ENCODE measurements at places on chromosomes 6 and 20. TPM values are rescaled to one million over a fixed set of nuclear protein-coding genes. Genes with fewer than 3 reads are reported as not detected.

The PNPLA1 gene
- 0.09 TPM for total RNA-seq

The CD109 gene
- total RNA-seq: 5.0 TPM

The NT5E gene
- 3.6 TPM for total RNA-seq

The TMEM74B gene
- total RNA-seq: 0.47 TPM

The ZC3H12D gene
- total RNA-seq: 2.3 TPM

The IL17A gene
- total RNA-seq: 0.05 TPM

The OTOR gene
- total RNA-seq: 0.19 TPM

The TMEM200A gene
- total RNA-seq: 7.4 TPM

The MEP1A gene
- total RNA-seq: 0.14 TPM

The PAX1 gene
- 12.3 TPM for total RNA-seq

The RIMS1 gene
- total RNA-seq: 0.14 TPM

- no peaks in the 10 kb centered on the region for H3K27me3 ChIP-seq
- DNase-seq: no peak
- no peak overlapping the region for H3K4me3 ChIP-seq
- H3K36me3 ChIP-seq: peaks cover 25% of the 10 kb centered on the region
- no peaks in the 10 kb centered on the region for H3K4me1 ChIP-seq
- H3K27ac ChIP-seq: no peak overlapping the region
Measured at GRCh38 chr6:35903679-35904078, 17.2 kb downstream of the SRPK1 start.

GRCh38 chr6:13372688-13373487, 44.6 kb upstream of the TBC1D7 start:
- no peak overlapping the region for H3K4me3 ChIP-seq
- no peaks in the 10 kb centered on the region for H3K27me3 ChIP-seq
- peaks cover 5% of the 10 kb centered on the region for H3K4me1 ChIP-seq
- DNase-seq: no peak
- no peaks in the 10 kb centered on the region for H3K36me3 ChIP-seq

- H3K4me3 ChIP-seq: no peak overlapping the region
- H3K27me3 ChIP-seq: no peaks in the 10 kb centered on the region
- no peaks in the 10 kb centered on the region for H3K4me1 ChIP-seq
- no peaks in the 10 kb centered on the region for H3K36me3 ChIP-seq
- no peak overlapping the region for H3K27ac ChIP-seq
Measured at GRCh38 chr6:52759085-52759484, 4.2 kb downstream of the GSTA2 start.

- no peak overlapping the region for H3K4me3 ChIP-seq
- peaks cover 4% of the 10 kb centered on the region for H3K4me1 ChIP-seq
- H3K36me3 ChIP-seq: no peaks in the 10 kb centered on the region
- no peaks in the 10 kb centered on the region for H3K27me3 ChIP-seq
- H3K27ac ChIP-seq: no peak overlapping the region
Measured at GRCh38 chr6:104640150-104640700, 219.5 kb downstream of the HACE1 start.

- no peak overlapping the region for H3K27ac ChIP-seq
- DNase-seq: no peak
- H3K27me3 ChIP-seq: no peaks in the 10 kb centered on the region
- no peak overlapping the region for H3K4me3 ChIP-seq
- no peaks in the 10 kb centered on the region for H3K36me3 ChIP-seq
Measured at GRCh38 chr6:93358435-93358834, 60.9 kb downstream of the EPHA7 start.

- H3K27ac ChIP-seq: peak overlapping the region; percentile 14
- peaks cover 4% of the 10 kb centered on the region for H3K36me3 ChIP-seq
- no peak overlapping the region for H3K4me3 ChIP-seq
- no peaks in the 10 kb centered on the region for H3K27me3 ChIP-seq
- H3K4me1 ChIP-seq: peaks cover 29% of the 10 kb centered on the region
Measured at GRCh38 chr6:18260448-18261106, 3.8 kb downstream of the DEK start.

DNA sequence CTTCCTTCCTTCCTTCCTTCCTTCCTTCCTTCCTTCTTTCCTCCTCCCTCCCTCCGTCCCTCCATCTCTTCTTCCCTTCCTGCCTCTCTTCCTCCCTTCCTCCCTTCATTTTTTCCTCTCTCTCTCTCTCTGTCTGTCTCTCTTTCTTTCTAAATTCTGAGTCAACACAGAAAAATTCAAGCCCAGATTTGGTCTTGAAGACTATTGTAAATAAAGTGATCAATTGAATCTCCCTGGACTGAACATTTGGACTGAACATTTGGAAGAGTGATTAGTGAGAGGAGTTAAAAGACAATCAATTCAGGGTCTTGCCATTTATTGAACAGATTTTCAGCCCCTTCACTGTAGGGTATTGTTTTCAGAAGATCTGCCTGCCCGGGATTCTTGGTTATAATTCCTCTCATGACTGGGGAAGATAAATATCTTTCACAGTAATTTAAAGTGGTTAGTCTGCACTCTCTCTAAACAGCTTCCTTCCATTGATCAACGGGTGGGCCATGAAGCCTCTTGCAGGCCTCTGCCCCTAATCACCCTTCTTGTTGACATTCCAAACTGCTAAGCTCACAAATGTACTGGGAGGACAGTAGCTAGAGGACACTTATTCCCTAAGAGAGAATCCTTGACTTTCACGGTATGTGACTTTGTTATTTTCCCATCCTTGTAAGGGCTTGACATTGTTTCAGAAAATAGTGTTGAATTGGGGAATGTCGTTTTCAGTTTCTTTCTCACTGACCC, 101.7 kb upstream of the BMP2 start:
- H3K27me3 ChIP-seq: no peaks in the 10 kb centered on the region
- no peaks in the 10 kb centered on the region for H3K4me1 ChIP-seq
- H3K36me3 ChIP-seq: no peaks in the 10 kb centered on the region
- H3K27ac ChIP-seq: no peak overlapping the region

GRCh38 chr20:32528171-32528891, 56.8 kb downstream of the NOL4L start:
- peak overlapping the region; percentile 90 for H3K27ac ChIP-seq
- DNase-seq: no peak
- H3K27me3 ChIP-seq: no peaks in the 10 kb centered on the region
- peaks cover 80% of the 10 kb centered on the region for H3K4me1 ChIP-seq
- H3K4me3 ChIP-seq: peak overlapping the region; percentile 4
- H3K36me3 ChIP-seq: peaks cover 15% of the 10 kb centered on the region

DNA sequence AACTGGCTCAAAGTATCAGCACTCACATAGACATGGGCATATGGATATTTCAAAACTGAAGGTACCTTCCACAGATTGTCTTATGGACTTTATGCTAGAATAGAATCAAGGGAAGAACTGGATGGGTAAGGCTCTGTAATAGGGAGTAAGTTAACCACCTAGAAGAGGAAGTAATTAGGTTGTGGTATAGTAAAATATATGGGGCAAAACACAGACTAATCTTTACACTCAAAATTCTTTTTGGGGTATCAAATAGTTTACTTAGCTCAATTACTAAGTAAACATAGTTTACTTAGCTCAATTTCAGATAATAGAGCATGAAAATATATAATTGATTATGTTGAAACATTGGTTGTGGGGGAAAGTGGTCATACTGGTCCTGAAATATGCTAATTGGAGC, 94.2 kb upstream of the ATXN1 start:
- no peak overlapping the region for H3K4me3 ChIP-seq
- no peak for DNase-seq
- no peak overlapping the region for H3K27ac ChIP-seq
- H3K36me3 ChIP-seq: no peaks in the 10 kb centered on the region
- H3K4me1 ChIP-seq: no peaks in the 10 kb centered on the region

- peak overlapping the region; percentile 20 for H3K27ac ChIP-seq
- no peaks in the 10 kb centered on the region for H3K36me3 ChIP-seq
- no peaks in the 10 kb centered on the region for H3K4me1 ChIP-seq
- DNase-seq: no peak
Measured at GRCh38 chr20:37270576-37271420, 9.2 kb upstream of the GHRH start.

- H3K36me3 ChIP-seq: no peaks in the 10 kb centered on the region
- H3K4me1 ChIP-seq: peaks cover 10% of the 10 kb centered on the region
- peak; percentile 33 for DNase-seq
- H3K4me3 ChIP-seq: peak overlapping the region; percentile 51
- H3K27ac ChIP-seq: no peak overlapping the region
Measured at GRCh38 chr20:38674092-38674764, 50.1 kb upstream of the SLC32A1 start.

DNA sequence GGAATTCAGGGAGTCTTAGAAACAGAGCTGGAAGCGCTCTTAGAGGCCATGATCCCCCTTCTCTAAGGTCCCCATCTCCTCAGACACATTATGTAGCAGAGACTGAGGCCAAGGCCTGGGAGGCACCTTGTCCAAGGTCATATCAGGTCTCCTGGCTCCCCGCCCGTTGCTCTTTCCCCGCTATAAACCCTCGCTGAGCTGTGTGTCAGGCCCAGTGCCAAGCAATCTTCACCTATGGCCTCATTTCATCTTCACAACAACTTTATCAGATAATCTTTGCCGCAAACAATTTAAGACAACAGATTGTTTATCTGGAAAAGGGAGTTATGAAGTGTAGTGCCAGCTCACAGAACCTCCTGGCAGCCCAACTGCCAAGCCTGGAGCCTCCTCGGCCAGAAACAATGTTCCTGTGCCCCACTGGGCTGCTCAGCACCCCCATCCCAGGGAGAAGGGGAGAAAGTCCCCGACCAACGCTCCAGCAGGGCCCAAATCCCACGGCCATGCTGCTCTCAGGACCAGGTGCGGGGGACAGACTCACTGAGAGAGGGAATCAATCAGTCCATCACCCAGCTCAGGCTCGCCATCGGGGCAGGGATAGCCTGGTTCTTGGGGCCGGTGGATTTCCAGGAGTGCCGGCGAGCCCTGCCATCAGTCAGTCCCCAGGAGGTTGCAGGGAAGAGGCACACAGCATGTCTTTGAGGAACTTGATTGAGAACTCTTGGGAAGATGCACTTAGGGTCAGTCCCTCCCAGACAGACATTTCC, 16.9 kb upstream of the FANCE start:
- no peak overlapping the region for H3K4me3 ChIP-seq
- no peak for DNase-seq
- no peaks in the 10 kb centered on the region for H3K4me1 ChIP-seq
- no peaks in the 10 kb centered on the region for H3K36me3 ChIP-seq
- H3K27me3 ChIP-seq: no peaks in the 10 kb centered on the region
- no peak overlapping the region for H3K27ac ChIP-seq

DNA sequence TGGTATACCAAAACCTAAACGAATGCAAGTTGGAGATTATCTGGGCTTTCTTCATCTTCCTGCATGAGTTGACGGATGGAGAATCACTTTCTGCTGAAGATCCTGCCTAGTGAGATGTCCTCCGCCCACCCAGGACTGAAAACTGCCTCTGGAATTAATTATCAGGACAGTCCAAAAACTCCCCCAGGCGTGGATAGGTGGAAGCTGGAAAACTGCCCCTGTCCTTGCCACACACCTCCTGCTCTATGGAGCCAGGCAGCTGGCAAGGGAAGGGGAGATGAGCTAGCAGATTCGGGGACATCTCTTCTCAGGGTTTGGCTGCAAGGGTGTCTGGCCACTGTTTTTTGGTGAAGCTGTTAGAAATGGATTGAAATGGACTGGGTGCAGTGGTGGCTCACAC, 89.3 kb upstream of the ZNFX1 start:
- no peak overlapping the region for H3K4me3 ChIP-seq
- H3K4me1 ChIP-seq: no peaks in the 10 kb centered on the region
- H3K36me3 ChIP-seq: no peaks in the 10 kb centered on the region
- DNase-seq: no peak

- no peaks in the 10 kb centered on the region for H3K27me3 ChIP-seq
- no peaks in the 10 kb centered on the region for H3K36me3 ChIP-seq
- DNase-seq: no peak
- H3K4me1 ChIP-seq: no peaks in the 10 kb centered on the region
- H3K4me3 ChIP-seq: no peak overlapping the region
- H3K27ac ChIP-seq: no peak overlapping the region
Measured at GRCh38 chr6:775863-776262, 82.9 kb upstream of the EXOC2 start.

DNA sequence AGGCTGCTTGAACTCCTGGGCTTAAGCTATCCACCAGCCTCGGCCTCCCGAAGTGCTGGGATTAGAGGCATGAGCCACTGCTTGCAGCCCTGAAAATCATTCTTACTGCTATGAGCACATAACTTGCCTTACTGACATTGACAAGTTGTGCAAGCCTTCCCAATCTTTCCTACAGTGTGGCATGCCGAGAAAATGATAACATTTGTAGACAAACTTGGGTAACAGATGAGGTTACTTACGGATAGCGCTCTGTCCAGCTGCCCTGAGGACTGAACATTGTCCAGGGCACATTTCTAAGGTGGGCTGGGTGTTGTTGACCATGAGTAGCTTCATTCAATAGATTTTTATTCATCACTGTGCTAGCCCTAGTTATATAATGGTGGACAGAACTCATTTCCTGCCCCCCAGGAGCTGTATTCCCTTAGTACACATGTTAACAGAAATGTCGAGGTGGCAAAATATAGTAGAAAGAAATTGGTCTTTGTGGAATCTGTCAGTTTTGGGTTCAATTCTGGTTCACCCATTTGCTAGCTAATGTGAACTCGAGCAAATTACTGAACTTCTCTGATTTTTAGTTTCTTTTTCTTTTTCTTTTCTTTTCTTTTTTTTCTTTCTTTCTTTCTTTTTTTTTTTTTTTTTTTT, 118.4 kb upstream of the AKIRIN2 start:
- H3K4me3 ChIP-seq: no peak overlapping the region
- no peaks in the 10 kb centered on the region for H3K36me3 ChIP-seq
- H3K27me3 ChIP-seq: no peaks in the 10 kb centered on the region
- DNase-seq: no peak

DNA sequence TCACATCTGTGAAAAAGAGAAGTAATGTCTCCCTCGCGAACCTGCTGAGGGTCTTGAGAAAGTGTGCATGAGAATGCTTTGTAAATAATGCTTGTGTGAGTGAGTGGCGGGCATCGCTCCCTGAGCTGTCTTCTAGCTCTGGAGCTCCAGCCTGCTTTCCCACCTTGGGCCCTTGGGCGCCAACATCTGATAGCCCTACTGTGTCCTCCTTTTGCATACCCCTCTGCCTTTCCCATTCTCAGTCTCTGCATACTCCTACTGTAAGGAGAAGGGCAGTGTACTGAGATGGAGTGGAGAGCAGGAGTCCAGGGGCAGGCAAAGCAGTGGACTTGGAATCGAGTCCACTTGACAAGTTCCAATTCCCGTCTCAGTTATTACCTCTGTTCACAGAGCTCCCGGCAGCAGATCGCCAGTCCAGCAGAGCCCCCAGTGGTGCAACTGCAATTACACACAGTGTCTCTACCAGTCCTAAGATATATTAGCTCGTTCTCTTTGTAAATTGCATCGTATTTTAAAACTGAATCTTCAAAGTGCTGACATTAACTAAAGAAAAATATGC, 847 bp upstream of the NCR2 start:
- DNase-seq: no peak
- H3K4me1 ChIP-seq: peaks cover 59% of the 10 kb centered on the region
- no peaks in the 10 kb centered on the region for H3K36me3 ChIP-seq
- H3K27ac ChIP-seq: peak overlapping the region; percentile 96
- H3K27me3 ChIP-seq: no peaks in the 10 kb centered on the region
- peak overlapping the region; percentile 29 for H3K4me3 ChIP-seq

DNA sequence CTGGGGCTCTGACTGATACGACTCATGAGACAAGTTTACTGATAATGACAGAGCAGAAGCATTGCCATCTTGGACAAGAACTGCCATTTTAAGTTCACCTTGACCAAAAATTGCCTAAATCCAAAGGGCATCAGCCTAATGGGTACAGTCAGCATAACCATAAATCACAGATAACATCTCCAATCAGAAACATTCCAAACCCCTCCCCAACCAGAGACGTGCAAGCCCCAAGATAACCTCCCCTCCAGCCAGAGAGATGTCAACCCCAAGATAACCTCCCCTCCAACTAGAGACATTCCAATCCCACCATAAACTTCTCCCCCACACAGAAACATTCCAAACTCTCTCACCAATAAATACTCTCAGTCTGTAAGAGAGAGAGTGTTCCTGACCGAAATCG, 10.5 kb downstream of the GPLD1 start:
- no peaks in the 10 kb centered on the region for H3K27me3 ChIP-seq
- no peak overlapping the region for H3K27ac ChIP-seq
- H3K36me3 ChIP-seq: no peaks in the 10 kb centered on the region
- no peak for DNase-seq
- no peak overlapping the region for H3K4me3 ChIP-seq

Measured in thymus (tissue), 14 donors.